ENCODE measurements at places on chromosomes 7 and 10.

- DNase-seq, result no peak
Observed at GRCh38 chr7:96578606-96579005, 131.0 kb downstream of the SEM1 start.

- no peak for DNase-seq
Observed at GRCh38 chr10:129774736-129775401, 189.2 kb downstream of the EBF3 start.

DNA sequence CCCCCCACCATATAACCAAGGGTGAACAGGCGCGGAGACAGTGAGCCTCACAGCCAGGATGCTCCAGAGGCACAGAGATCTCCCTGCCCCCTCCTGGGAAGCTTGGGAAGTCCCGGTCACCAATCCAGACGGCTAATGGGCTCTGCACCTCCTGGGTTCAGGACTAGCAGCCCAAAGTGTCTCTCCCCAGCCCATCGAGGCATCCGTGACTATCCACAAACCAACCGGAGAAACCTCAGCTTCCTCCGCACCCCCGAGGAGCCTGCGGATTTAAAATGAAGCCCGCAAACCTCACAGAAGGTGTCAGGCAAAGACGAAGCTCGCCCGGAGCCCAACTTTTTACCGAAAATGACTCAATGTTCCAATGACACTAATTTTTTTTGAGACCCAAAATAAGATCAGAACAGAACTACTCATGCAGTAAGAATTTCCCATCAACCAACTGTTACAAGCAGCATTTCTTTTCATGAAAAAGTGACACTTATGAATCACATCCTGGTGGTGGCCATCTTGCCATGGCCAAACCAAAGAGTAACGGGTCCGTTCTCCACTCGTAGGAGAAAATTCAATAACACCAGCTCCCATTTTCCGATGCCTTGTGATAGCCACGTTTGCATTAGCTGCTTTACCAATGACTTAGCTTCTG is 6.0 kb downstream of the PDGFA start:
- no peak for DNase-seq

DNA sequence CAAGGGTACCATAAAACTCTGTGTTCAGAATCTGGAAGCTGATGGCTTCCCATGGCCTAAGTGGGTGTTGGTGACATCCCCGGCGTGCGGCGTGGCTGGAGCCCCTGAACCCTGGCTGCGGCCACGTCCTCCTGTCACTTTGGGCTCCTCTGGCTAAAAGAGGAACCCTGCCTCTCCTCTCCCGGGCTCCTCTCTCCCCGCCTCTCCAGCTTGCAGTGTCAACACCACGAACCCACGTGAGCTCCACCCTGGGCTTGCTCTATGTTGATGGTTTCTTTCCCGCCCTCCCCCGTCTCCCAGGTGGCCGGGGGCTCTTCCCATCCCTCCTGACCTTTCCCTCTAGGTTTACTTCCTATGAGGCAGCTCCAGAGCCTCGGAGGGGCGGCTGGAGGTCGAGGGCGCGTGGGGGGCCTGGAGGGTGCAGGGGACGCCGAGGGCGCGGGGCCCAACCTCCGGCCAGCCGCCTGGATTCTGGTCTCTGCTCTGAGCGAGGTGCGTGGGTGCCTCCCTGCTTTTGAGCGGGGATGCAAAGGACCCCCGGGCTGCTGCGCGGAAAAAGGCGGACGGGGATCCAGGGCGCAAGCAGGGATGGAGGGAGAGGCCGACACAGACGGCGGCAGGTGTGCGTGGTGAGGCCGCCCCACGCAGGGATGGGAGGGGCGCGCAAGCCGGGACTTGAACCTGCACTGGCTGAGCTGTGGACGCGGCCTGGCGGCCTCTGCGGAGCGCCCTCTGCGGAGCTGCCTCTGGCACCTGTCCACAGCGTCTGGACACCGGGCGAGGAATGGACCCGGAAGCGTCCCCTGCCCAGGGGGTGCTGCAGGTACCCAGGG is 115.5 kb upstream of the DIP2C start:
- DNase-seq, result no peak

DNA sequence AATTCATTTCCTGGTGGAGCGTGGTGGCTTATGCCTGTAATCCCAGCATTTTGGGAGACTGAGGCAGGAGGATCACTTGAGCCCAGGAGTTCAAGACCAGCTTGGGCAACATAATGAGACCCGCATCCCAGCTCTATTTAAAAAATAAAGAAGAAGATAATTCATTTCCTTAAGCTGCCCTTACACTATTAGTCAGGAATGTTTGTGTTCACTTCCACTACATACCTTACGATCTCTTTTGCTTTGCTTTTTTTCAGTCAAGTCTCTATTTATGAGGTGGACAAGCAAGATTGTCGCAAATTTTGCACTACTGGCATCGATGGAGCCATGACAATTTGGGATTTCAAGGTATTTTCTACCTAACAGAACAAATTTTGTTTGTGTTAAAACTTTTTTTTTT is 11.2 kb upstream of the ARPC1B start:
- DNase-seq, result no peak

Data from activated CD4-positive, alpha-beta T cell treated with anti-CD3 and anti-CD28 coated beads for 4 hours (primary cell).